ELR (cell line): ENCODE measurements at places on chromosomes 5 and 9.

DNA sequence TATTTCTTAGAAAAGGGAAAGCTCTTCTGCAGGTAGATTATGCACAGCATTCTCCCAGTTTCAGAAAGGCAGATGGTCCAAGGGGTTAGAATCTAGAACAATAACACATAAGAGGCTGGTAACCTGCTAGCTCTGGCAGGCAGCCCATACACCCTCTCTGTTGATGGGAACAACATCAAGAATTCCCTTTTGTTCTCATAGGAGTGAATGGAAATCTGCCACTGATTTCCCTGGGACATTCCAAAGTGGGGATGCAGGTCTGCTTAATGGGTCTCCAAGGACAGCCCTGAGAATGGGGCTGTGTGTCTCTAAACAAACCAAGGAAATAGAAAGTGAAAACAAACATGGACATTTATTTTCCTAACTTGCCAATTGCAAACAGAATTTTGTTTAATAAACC is 456.8 kb downstream of the EBF1 start:
- no peak for DNase-seq

- DNase-seq = no peak
Measured at GRCh38 chr9:86531971-86532640, 177.9 kb upstream of the TUT7 start.

GRCh38 chr5:61167382-61167781 is 5.1 kb upstream of the SMIM15 start:
- peak; percentile 65 for DNase-seq

DNA sequence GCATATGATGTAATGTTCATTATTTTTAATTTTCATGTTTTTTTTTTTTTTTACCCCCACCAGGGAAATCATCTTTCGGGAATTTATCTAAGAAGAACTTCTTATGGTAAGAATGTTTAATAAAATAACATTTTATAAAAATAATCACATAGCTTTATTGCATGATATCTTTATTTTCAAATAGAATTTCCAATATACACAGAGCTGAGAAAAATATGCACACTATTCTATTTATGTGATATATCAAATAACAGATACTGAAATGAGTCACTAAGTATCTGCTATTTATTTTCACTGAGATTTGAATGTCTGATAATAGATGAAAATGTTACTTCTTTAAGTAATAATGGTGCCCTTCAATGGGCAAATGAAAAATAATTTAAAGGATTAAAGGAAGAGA is 1217.3 kb downstream of the MAT2B start:
- no peak for DNase-seq

- peak; percentile 1 for DNase-seq
Measured at GRCh38 chr5:129046151-129046550, 48.4 kb upstream of the ISOC1 start.

DNA sequence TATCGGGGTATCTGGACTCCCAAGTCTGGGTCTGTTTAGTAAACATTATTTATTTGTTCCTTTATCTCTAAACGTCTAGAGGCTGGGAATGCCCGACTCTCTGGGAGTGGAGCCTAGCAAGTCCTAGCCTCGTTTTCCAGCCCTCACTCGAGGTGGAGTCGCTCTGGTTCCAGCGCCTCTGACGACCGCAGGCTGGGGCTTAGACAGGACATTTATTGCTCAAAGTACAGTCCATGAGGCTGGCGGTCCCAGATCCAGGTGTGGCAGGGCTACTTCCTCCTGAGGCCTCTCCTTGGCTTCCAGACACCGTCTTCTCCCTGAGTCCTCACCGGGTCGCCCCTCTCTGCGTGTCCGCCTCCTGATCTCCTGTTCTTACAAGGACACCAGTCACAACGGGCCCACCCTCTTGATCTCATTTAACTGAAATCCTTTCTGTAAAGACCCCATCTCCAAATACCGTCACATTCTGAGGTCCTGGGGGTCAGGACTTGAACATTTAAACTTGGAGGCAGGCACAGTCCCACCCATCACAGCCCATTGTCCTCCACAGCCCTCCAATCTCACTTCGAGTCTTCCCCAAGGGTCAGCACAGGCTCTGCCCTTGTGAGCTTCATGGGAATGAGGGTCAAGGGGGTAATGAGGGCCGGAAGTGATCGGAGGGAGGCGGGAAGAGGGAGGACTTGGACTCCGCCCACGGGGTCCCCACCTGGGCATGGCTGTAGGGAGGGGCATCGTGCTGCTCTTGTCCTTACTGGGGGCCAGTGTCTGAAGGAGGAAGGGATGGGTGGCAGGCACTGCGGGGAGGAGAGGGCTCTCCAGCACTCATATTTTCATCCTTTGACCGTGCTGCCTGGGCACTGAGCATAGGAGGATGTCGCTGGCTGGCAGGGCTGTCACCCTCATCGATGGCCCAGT is 12.2 kb upstream of the CLPTM1L start:
- DNase-seq = no peak

- peak; percentile 25 for DNase-seq
Measured at GRCh38 chr5:66074901-66075300, 69.2 kb upstream of the SREK1 start.

GRCh38 chr9:91155746-91156376 is 205.9 kb downstream of the AUH start:
- no peak for DNase-seq

GRCh38 chr5:133294380-133294779 is 242.6 kb downstream of the HSPA4 start:
- no peak for DNase-seq

DNA sequence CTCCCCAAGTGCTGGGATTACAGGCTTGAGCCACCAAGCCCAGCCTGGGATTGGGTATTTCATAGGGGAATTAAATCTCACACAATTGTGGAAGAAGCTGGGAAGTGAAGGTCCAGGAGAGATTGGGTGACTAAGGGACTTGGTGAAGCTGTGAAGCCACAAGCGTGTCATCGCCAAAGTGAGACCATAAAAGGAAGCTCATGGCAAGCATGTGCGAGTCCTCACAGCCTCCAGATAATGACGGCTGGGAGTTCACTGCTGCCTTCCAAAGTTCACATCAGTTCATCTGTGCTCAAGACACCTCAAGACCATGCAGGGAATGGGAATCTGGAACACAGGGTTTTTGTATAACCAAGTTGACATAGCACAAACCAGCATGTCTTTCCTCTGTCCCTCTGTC is 210.6 kb downstream of the MARCHF11 start:
- DNase-seq = peak; percentile 15

- DNase-seq = peak; percentile 97
Measured at GRCh38 chr5:113489299-113489698, 1.0 kb upstream of the MCC start.

DNA sequence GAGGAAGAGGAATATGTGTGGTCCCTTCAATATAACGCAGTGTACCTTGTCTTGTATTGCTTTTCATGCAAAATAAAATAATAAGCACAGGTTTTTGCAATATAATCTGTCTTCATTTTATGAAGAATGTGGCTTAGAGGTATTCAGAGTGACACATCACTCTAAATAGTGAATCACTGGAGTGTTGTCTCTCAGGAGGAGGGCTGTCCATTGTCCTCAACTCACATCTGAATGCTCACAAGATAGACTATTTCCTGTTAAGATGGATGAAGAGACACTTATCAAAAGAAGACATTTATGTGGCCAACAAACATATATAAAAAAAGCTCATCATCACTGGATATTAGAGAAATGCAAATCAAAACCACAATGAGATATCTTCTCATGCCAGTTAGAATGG is 1147.5 kb upstream of the C9orf72 start:
- peak; percentile 0 for DNase-seq

GRCh38 chr5:173028811-173029327 is 27.3 kb upstream of the CREBRF start:
- DNase-seq = no peak

DNA sequence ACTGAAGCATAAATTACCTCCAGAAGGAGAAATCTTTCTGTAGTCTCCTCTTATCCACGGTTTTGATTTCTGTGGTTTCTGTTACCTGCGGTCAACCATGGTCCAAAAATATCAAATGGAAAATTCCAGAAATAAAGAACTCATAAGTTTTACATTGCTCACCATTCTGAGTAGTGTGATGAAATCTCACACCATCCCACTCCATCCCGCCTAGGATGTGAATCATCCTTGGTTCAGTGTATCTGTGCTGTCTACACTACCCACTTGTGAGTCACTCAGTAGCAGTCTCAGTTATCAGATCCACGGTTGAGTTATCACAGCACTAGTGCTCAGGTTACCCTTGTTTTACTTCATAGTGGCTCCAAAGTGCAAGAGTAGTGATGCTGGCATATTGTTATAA is 371.2 kb downstream of the NFIB start:
- peak; percentile 92 for DNase-seq

DNA sequence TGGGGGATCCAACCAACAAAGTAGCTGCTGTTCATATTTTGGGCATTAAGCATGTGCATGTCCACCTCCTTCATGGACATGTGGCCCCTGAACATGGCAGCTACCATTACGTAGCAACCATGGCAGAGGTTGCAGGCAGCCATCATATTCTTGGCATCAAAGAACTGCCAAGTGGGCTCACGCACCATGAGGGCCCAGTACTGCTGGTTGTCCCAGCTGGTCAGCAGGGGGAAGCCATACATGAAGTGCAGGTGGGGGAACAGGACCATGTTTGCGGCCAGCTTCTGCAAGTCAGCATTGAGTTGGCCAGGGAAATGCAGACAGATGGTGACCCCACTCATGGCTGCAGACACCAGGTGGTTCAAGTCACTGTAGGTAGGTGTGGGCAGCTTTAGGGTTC is 9.5 kb downstream of the MTAP start:
- no peak for DNase-seq

- peak; percentile 70 for DNase-seq
Measured at GRCh38 chr5:138352722-138353559, 456 bp downstream of the KDM3B start.

DNA sequence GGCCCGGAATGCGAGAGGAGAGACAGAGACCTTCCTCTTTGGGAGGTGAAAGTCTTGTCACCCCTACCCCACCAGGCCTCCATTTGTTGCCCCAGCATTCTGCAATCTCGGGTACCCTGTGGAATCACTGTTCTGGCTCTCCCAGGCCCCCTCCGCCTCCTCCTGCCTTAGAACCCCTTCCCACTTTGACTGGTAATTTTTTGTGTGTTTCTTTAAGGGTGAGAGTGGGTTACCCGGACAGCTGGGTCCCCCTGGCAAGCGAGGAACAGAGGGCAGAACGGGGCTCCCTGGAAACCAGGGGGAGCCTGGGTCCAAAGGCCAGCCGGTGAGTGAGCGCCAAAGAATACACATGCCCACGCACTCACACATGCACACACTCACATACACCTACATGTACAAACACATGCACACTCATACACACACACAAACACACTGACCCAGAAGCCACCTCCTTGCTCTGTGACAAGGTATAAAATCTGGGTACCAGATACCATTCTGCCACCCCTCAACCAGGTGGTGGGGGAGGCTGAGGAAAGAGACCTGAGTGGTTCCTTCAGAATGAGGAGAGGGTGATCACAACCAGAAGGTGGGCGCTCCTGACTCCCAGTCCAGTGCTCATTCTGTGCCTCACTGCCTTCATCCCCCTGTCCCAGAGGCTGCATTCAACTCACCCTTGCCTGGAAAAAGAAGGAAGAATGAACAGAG is 30.9 kb upstream of the ORM1 start:
- DNase-seq = no peak

DNA sequence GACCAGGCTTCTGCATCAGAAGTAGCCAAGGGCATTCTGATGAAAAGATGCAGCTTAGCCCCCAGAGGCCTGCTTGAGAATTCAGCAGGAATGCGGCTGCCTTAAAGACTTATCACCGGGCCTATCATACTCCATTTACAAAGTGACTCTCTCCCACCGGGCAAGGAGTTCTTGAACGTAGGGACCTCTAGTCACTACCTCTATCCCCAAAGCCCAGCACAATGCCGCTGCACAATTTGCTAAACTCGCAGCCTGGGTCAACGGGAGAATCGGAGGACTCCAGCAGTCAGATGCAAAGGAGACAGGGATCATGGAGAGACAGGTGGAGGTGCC is 661 bp downstream of the PDCL start:
- DNase-seq = peak; percentile 50

DNA sequence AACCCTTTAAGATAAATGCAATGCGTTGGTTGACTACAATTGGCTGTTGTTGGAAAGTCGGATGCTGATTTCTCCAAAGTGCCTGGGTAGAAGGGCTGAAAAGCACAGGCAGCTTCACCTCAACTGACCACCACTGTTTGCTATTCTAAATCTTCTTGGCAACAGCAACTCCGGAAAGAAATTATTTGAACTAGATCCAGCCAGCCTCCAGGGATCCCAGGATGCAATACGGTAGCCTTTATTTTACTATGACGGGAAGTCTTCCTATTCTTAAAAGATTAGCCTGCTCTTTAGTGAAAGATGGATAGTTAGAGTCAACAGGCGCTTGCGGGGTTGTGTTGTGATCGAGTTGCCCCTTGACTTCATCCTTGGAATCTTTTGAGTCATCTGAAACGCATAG is 78.6 kb upstream of the KLF9 start:
- no peak for DNase-seq

DNA sequence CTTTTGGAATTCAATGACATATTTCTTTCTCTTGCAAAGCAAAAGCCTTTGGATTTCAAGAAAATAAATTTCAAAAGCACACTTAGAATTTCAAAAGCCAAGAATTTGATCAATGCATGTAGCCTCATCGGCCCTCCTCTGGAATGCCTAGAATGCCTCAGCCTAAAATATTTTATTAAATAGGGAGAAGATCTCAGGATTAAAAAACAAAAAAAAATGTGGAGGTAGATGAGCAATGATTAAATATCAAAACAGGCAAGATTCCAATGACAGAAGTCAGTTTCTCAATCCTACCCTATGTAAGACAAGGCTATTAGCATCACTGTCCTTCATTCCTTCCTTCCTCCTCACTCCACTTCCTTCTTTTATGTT is 169.0 kb downstream of the CDH6 start:
- peak; percentile 47 for DNase-seq

- DNase-seq = no peak
Measured at GRCh38 chr5:160504906-160505305, 83.3 kb downstream of the PTTG1 start.

DNA sequence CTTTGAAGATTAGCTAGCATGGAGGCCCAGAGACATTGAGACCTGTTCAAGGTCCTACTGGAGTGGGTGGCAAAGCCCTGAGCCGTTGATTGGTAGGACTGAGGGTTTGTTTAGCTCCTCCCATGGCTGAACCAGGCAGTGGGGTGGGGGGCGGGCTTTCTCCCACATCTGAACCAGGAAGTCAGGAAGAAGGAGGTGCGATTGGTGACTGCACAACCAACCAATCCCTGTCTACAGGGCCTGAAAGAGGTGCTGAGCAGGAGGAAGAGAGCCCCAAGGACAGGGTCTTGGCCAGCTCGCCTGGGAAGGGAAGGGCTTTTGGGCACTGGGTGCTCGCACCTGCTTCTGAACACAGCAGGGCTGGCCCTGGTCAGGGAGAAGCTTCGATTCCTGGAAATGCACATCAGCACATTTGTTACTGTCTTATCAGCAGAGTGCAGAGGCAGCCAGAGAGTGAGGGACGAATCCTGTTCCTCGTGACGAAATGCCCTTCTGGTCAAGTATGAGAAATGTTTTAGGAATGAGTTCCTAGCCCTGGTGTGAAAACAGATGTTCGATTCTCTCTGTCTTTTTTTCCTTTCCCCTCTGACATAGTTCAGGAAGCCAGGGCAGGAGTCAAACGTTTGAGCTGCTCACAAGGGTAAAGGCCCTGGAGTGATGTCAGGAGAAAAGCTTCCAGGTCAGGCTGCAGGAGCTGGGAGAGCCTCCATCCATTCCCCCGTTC is 294.8 kb upstream of the KLF4 start:
- DNase-seq = peak; percentile 91

- peak; percentile 34 for DNase-seq
Measured at GRCh38 chr5:100761192-100761591, 141.9 kb downstream of the ST8SIA4 start.

GRCh38 chr5:153713943-153714342 is 223.5 kb downstream of the GRIA1 start:
- DNase-seq = no peak
